Fibroblast of skin of left biceps (primary cell): ENCODE measurements at places on chromosomes 6 and 20.

- peak; percentile 91 for DNase-seq
Observed at GRCh38 chr6:105902401-105903031, 183.6 kb upstream of the PRDM1 start.

GRCh38 chr6:9921366-9921765, 493.5 kb downstream of the TFAP2A start:
- DNase-seq: no peak

- DNase-seq: no peak
Observed at GRCh38 chr6:6688283-6688682, 99.8 kb downstream of the LY86 start.

GRCh38 chr6:64717281-64717680, 989.7 kb downstream of the EYS start:
- DNase-seq: no peak

- DNase-seq: no peak
Observed at GRCh38 chr6:128421788-128422187, 98.6 kb downstream of the PTPRK start.

DNA sequence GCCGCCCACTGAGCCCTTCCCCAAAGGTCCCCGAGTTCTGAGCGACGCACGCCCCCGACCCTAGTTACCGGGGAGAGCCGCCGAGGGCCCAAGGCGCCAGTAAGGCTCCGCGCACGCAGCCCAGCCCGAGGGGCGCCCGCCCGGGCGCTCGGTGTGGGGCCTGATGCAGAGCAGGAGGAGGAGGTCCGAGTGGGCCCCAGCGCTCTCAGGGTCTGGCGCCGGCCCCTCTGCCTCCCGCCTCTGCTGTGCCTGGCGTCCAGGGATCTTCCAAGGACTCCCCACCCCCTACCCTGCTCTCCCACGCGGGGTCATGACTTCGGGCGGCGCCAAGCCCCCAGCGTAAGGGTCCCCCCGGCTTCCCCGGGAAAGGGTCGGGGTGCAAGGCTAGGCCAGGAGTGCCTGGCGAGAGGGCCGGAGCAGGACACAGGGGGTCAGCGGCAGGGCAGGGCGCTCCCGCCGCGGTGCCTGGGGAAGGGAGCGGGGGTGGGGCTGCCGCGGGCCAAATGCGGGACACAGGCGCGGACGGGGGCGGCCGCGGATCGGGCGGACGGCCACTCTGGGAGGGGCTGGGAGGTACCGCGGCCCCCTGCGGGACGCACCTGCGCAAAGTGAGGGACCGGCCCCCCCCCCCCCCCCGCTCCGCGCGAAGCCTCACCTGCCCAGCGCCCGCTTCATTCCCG, 637 bp downstream of the ABHD12 start:
- DNase-seq: no peak
